ENCODE measurements at places on chromosomes 3 and 15.

GRCh38 chr15:85091990-85092389 lies 110.3 kb downstream of the PDE8A start:
- DNase-seq, result no peak

- DNase-seq, result no peak
Measured at GRCh38 chr3:41405466-41405865, 206.2 kb downstream of the CTNNB1 start.

DNA sequence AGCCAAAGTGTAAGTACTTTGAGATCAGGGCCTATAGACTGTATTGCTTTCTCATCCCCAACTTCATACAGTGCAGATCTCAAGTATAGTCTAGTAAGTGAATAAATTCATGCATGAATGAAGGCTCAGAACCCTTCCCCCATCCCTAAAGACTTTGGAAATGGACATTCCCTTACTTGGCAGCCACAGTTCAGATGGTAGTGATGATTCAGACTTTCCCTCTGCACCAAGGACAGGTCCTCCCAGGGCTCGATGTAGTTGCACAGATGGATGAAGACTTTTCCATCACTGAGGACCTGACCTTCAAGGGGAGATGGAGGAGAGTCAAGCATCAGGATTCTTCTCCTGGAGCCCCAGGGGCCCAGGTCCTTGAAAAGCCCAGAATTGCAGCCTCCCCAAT lies 4.6 kb downstream of the TIMP4 start:
- no peak for DNase-seq

- no peak for DNase-seq
Measured at GRCh38 chr3:58751882-58752567, 85.5 kb upstream of the FAM3D start.

DNA sequence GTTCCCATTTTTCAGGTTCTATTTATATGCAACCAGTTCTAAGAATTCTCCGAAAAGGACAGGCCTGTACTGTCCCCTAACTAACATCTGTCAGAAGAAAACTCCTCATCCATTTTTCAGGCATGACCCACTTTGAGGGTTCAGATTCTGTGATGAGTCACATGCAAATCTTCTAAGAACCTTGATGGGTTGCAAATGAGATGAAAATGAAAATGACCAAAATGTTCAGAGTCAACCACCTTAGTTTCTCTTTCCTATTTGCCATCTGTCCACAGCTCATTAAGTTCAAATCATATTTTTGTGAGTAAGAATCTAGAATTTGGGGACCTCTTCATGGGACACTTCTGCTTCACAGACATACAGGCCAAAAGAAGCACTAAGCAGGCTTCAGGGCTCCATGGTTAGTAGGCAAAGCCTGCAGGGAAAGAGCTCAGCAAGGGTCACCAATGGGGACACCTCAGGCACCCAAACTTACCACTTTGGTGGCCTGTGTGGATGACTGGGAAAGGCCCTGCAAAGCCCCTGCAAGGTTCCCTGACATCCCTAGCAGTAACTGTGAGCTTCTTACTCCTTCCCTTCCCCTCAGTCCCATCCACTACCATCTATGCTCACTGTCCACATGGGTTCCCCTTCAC lies 122.0 kb downstream of the WDR76 start:
- DNase-seq, result no peak

GRCh38 chr3:196640297-196641018 lies 964 bp downstream of the NRROS start:
- DNase-seq, result no peak

GRCh38 chr3:197015790-197016736 lies 13.6 kb downstream of the MELTF start:
- no peak for DNase-seq

DNA sequence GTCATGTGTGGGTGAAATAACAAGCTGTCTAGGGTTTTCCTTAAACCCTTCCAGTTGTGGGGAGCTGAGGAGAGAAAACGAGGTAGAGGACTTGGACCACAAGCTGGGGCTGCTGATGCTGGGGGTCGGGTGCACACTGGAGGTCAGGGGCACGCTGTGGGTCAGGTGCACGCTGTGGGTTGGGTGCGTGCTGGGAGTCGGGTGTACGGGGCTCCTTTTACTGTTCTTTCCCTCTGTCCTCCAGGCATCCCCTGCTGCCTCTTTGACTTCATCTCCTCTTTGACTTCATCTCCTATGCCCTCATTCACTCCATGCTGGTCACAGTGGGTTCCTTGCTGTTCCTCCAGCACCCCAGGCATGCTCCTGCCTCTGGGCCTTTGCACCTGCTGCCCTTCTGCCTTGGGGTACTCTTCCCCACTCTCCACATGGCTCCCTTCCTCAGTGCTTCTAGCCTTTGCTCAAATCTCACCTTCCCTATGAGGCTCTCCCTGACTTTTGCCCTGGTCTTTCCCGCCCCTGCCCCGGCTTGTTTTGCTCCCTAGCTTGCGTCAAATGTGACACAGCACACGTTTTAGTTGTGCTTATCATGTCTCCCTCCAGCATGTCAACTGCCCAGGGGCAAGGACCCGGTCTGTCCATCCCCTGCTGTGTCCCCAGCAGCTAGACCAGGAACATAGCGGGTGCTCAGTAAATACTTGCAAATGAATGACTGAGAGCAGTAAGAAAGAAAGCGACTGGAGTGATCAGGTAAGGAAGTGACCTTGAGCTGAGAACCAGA lies 45.4 kb downstream of the WNT7A start:
- DNase-seq, result no peak

DNA sequence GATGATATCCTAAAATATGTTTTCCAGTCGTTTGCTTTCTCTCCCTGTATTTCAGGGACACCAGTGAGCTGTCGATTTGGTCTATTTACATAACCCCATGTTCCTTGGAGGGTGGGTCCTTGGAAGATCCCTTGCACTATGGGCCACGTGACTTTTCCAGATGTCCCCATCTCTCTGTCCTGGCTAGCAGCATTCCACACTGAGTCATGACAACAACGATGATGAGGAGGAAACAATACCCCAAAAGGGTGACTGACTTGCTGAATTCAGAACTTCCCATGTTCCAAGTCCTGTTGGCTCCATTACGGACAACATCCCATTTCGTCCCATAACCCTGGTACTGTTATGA lies 134.3 kb downstream of the NSMCE3 start:
- no peak for DNase-seq

- no peak for DNase-seq
Measured at GRCh38 chr15:63870487-63871209, 36.9 kb upstream of the HERC1 start.

DNA sequence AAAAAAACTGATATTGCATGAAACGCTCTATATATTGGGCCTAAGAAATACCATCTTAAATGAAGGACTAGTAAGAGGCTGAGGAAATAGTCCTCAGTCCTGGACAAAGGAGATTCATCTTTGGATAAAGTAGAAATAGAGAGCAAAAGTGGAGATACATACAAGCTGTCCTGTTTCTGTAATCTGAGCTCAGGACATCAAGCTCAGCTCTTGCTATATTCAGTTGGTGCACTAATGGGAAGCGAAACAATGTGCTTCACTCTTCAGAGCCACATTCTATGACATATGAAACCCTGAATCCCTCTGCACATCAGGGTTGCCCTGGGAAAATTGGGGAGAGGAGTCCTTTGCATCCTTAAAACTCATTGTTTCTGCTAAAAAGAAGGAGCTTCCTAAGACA lies 290.7 kb downstream of the VPS13C start:
- DNase-seq, result no peak

DNA sequence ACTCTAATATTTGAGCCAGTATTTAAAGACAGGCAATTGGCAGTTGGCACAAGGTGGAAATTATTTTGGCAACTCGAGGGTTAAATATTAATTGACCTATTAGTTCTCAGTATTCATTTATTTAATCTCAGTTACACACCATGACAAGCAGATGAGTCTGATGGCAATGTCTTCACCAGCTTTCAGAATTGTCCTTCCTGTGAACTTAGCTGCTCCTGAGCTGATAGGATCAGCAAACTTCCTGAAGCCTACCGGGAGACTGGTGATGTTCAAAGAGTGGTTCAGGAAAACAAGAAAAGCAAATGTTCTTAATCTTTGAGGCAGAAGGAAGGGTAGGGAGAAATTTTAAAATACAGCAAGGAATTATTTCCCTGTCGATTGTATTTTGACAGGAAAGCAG lies 522.2 kb downstream of the SOX2 start:
- DNase-seq, result no peak
